ENCODE measurements at places on chromosomes 7 and 10. TPM values are rescaled to one million over a fixed set of nuclear protein-coding genes. Genes with fewer than 3 reads are reported as not detected.

TAF6 gene
- 41.0 TPM for total RNA-seq

ENO4 gene
- total RNA-seq: 0.52 TPM

CALD1 gene
- total RNA-seq: 39.9 TPM

HTR7 gene
- total RNA-seq: 1.0 TPM

ACTR3C gene
- not detected for total RNA-seq

UBTD1 gene
- total RNA-seq: 3.8 TPM

- no peak for DNase-seq
Observed at GRCh38 chr7:48389977-48390376, 218.7 kb downstream of the ABCA13 start.

DNA sequence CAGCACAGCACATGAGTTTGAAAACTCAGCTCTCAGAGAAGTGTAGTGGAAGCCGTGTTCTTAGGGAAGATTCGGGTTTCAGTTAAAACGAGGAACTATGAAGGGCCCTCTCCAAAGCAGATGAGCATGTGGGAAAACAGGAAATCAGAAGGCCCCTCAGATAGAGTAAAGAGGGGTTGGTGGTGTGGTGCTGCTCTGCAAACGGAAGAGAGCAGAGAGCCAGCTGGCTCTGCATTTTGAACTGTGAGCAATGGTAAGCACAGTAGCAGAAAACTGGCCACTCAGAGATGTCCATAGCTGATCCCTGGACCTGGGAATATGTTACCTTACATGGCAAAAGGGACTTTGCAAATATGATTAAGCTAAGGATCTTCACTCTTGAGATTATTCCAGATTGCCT, 27.9 kb upstream of the CUL1 start:
- no peak for DNase-seq

DNA sequence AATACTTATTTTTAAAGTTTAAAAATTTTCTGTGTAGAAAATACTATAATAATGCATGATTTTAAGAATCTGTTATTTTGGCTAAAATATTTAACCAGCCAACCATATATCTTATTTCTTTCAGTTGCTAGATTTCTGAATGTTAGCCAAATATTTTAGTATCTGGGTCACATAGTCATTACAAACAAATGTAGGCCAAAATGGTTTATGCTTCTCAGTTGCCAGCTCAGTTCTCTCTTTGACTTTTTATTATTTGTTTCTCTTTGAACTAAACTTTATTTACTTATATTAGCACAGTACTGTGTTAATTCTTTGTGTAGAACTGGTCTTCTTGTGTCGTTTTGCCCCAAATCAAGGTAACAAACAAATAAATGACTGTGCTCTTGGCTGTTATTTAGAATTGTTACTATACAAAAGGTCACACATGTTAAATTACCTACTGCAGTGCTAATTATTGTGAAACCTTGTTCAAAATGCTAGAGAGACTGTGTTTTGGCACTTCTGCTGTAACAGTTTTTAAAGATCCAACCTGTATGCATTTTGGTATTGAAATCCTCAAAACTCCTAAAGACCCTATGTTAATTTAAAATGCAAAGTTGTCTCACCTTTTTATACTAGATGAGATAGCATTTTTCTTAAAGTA, 39.8 kb downstream of the ZEB1 start:
- DNase-seq: no peak

- DNase-seq: no peak
Observed at GRCh38 chr10:27646604-27647175, 98.9 kb downstream of the MKX start.

DNA sequence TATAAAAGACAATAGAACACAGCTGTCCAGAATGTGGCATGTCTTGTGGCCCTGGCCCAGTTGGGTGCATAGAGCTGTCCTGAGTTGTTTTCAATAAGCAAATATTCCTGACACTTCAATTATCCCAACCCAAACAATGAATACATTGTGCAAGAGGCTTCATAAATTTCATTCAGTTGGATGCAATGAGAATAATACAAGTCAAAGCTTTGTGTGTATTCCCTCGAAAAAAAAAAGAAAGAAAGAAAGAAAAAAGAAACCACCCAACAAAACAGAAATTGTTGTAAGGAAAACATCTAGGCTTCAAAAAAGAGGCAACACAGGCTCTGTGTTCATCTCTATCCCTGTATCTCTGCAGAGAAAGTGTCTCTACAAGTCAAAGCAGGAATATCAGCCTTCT, 138.7 kb upstream of the ADO start:
- DNase-seq: no peak

DNA sequence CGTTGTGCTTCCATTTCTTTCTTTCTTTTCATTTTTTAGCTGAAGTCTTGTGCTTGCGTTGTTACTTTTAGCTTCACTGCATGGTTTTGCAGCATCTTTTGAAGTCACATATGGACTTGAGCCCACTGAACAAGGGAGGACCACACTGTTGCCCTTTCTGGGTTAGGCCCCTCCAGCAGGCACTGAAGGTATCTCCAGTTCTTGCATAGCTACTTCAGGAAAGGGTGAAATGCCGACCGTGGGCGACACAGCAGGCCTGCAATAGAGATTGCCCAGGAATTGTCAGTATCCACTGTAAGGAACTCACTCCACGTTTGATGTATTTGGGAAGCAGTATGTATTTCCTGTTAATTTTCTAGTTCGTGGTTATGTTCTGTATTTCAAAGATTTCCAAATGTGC, 85.1 kb downstream of the WDR37 start:
- no peak for DNase-seq

GRCh38 chr7:110104243-110104642, 986.7 kb upstream of the LRRN3 start:
- DNase-seq: no peak

GRCh38 chr10:84924131-84924530, 595.7 kb downstream of the CCSER2 start:
- no peak for DNase-seq

DNA sequence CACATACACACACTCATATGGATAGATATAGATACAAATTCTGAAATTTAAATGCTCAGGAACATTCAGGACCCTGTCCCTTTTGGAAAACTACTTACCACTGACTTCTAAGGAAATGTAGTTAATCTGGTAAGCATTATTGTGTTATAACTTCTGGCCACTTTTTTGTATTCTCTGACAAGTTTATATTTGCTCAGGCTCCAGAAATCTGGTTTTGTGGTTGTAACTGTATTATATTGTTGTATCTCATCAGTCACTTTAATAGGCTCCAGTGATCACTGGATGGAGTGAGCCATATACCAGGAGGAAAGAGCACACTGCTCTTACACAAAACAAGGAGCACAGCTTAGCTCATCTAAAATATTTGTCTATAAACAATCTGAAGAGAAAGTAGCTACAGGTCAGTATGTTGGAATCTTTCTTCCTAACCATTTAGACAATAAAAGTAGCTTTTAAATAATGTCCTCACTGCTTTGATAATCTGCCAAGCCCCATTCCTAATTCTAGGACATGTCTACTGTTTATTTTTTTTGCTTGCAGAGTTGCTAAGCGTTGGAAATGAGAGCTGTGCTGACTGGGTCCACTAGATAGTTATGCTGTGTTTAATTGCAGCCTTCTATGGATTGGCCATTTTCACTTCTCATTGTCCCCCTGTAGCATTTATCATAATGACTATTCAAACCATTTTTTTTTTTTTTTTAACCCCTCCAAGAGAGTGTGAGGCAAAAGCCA, 43.8 kb downstream of the SMNDC1 start:
- no peak for DNase-seq

DNA sequence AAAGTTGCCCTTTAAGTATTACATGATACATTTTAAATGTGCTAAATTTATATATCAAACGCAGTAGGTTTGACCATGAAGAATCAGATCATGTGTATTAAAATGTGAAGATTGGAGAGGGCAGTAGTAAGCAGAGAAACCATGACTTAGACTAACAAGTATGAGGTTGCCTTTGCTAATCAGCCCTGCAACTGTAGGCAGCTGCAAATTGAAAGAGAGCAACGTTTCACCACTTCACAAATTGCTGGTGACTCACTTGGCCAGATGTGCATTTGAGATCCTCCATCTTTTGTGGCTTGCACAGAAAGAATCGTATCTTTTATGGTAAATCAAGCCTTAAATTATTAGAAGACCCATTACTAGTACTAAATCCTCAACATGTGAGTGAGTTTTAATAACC, 10.1 kb upstream of the SEMA3A start:
- DNase-seq: no peak

- no peak for DNase-seq
Observed at GRCh38 chr10:77746047-77746707, 108.6 kb upstream of the KCNMA1 start.

DNA sequence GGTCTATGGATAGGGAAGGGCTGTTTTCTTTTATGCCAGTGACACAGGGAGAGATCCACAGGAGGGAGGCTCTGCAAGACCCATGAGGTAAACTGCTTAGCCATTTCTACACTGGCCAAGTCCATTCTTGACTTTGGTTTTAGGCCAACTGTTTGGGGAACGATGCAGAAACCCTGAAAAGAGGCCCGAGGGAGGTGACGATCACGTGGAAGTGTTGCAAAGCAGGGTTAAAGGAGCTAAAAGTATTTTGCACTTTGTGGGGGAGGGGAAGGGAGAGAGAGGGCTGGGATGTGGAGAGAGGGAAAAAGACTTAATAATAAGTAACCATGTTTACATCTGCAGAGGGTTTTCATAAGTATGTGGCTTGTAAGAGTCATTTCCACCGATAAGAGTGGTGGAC, 239.7 kb downstream of the EMX2 start:
- no peak for DNase-seq

- no peak for DNase-seq
Observed at GRCh38 chr10:1058017-1058416, 1.8 kb downstream of the WDR37 start.

GRCh38 chr10:69802424-69803161, 887 bp downstream of the COL13A1 start:
- DNase-seq: no peak

DNA sequence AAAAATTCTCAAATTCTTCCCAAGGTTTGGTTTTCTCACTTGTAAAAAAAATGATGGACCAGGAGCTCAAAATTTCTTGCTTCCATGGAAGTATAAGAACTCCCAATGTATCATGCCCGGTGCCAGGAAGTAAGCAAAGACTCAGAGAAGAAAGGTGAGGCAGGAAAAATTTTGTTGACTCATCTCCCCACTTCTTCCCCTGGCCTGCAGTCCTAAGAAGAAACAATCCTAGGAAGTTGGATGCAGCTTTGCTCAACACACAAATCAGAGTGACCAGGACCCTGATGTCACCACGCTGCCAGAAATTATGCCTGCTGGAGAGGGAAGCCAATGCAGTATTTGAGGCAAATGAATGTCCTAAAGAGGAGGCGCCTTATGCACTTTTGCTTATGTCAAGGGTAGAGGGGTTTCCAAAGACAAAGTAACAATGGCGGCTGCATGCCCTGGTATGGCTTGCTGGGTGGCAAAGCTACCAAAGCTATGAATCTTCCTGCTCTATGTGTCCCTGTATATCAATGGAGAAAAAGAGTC, 163.6 kb downstream of the NEURL1 start:
- DNase-seq: no peak

- DNase-seq: no peak
Observed at GRCh38 chr10:104104926-104105325, 17.0 kb upstream of the SFR1 start.

DNA sequence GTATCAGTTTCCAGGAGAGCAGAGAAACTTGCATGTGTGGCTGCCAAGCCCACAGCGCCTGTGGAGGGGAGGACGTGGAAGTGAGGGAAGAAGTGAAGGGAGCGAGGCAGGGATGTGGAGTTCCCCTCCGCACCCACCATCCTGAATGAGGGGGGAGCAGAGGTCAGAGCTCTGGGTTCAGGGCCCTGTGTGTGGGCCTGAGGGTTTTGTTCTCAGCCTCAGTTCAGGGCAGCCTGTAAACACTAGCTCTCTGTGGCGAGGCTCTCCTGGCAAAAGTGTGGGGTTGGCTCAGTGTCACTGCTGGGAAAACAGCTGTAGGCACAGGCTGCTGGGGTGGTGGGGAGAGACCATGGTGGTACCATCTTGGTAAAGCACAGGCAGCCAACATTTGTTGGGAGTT, 108.4 kb downstream of the C10orf105 start:
- no peak for DNase-seq

GRCh38 chr7:115068220-115068619, 146.3 kb downstream of the MDFIC start:
- DNase-seq: no peak
